ENCODE measurements at places on chromosomes 2 and 18.

DNA sequence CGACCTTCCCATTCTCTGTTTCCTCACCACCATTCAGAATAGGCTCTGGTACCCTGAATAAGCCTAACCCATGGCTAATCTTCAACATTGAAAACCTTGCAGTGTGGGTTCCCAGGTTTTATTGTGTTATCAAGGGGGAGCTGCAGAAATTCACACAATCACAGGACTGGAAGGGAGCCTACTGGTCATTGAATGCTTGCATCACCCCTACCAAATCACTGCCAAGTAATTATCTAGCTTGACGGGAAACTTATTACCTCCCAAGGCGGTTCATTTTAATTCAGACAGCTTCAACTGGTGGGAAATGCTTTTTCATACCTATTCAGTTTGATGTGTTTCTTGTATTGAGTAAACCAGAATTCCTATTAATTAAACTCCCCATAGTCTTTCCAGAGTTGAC is 33.6 kb upstream of the EFEMP1 start:
- DNase-seq: no peak

DNA sequence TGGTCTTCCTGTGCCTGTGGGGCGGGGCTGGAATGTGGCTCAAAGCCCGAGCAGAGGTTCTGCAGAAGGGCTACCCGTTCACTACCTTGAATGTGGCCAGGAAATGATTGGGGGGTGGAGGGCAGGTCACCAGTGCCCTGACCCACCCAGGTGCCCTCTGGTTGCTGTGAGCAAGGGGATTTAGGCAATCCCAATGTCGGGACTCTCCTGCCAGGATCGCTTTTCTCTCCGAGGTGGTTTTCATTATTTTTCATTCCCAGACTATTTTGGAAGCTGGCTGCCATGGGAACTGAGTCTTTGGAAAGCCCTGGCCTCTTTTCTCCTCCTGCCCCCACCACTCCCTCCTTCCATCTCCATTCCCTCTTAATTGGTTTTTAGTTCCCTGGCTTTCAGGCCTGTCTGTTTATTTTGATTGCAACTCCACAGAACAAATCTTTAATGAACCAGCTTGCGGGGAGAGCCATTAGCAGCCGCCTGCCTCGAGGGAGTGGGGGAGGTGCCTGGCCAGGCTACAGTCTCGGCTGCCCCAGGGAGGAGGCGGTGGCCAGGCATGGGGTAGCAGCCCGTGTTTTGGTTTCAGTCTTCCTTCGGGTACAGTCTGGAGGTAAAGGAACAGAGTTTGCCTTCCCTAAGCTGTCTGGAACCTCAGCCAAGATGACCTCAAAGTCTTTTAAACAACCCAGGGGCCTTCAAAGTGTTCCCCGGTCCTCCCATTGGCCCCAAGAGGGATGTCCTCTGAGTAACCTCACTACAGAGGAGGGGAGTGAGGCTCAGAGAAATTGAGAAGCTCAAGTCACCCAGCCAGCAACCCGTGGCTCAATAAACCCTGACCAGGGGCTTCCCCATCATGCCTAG is 114.4 kb upstream of the HAAO start:
- DNase-seq: no peak

- peak; percentile 40 for DNase-seq
These were observed 388.1 kb upstream of the ACVR2A start for GRCh38 chr2:147456779-147457178.

DNA sequence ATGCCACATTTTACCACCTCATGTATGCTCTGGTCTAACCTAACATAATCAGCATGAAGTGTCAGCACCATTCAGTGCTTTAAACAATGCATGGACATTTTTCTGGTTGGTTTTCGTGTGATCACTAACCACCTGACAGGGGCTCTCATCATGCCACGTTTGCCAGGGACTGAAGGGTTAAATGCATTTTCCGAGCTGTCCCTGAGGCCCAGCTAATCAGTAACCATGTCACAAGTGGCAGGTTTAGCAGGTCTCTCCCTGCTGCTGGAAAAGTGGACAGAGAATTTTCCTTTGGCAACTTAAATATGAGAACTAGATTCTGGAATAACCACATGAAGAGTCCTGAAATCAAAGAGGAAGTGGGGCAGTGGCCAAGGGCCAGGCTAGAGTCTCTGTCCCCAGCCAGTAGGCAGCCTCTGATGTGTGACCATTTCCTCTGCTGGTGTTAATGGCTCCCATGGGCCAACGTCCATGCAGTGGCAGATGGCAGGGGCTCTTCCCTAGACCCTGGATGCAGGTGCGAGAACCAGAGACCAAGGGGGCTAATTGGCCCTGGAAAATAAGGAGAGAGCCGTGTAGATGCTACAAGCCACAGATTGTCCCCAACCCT is 69.5 kb downstream of the TPGS2 start:
- DNase-seq: no peak

GRCh38 chr18:41617647-41618046 is 337.4 kb upstream of the PIK3C3 start:
- DNase-seq: no peak

DNA sequence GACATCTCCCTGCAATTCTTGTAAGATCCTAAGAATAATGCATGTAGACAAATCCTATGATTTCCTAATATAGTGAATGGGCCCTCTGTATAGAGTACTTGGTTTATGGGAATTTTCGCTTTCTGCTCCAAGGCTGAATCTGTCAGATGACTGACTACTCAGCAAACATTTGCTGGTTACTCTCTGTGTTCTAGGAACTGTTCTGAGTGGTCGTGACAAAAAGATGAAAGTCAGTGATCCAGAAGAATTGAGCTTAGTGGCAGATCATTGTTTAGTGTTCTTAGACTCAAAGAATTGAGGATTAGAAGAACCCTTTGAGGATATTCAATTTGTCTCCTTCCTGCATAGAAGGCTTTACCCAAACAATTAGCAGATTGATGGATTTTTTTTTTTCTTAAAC is 10.0 kb downstream of the XRCC5 start:
- DNase-seq: no peak

DNA sequence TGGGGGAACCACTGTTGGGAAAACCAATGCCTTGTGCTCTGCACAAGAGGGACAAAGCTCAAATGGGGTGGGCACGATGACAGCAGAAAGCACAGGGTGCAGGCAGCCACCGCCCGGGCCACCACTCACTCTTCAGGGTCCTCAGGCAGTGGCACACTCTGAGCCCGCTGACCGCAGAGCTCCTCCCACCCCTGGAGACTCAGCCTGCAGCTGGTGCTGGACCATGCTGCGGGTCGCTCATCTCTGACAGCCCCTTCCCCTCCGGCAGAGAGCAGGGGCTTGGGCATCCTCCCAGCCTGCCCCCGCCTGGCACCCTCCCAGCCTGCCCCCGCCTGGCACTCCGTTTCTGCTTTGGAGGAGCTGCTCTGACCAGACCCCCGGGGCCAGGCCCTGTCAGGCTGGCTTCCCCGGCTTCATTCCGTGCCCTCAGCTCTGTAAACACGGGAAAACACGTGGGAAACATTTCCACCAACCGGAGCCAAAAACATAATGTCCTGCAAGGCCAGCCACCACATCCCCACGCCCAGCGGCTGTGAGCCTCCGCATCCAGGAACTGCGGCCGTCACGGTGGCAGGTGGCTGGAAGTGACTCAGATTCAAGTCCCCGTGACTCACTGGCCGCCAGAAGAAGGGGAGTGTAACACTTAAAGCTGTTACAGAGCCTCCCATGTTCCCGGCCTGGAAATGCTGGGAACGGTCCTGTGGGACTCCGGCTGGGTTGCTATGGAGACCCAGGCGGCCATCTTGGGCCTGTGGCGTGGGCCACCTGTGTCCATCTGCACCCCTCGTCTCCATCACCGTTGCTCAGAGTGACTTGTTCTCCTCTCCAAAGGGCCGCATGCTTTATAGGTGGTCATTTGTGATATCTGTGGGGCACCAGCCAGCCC is 6.8 kb upstream of the SNED1 start:
- no peak for DNase-seq

- no peak for DNase-seq
These were observed 101.6 kb downstream of the INO80D start for GRCh38 chr2:205984381-205984780.

- DNase-seq: no peak
These were observed 184.9 kb upstream of the PARD3B start for GRCh38 chr2:204360218-204361007.

DNA sequence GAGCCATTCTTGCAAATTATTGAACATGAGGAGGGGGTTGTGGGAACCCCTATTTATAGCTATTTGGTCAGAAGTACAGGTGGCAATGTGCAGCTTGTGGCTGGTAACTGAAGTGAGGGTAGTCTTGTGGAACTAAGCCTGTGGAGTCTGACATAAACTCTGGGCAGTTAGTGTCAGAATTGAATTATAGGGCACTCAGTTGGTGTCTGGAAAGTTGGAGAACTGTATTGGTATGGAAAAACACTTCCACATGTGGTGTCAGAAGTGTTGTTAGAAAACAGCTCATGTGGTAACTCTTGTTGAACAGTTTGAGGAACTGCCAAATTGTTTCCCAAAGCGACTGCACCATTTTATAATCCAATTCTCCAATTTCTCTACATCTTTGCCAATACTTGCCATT is 7.5 kb downstream of the RALBP1 start:
- DNase-seq: no peak

- no peak for DNase-seq
These were observed 123.3 kb upstream of the TMEM200C start for GRCh38 chr18:6018671-6019070.

DNA sequence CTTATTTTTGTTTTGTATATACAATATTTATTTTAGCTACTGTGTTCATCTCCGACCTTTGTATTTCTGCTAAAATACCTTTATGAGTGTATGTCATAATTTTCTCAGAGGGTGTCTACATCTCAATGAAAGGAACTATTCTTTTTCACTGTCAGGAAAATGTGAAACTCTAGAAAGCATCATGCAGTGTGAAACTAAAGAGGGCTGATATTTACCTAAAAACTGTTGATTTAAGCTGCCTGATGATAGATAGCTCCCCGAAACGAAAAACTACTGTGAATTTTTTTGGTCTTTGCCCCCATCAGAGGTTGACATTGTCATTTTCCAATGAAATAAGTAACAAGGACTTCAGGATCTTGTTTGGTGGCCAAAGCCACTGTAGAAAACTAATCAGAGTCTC is 38.8 kb downstream of the TMEM178A start:
- no peak for DNase-seq

DNA sequence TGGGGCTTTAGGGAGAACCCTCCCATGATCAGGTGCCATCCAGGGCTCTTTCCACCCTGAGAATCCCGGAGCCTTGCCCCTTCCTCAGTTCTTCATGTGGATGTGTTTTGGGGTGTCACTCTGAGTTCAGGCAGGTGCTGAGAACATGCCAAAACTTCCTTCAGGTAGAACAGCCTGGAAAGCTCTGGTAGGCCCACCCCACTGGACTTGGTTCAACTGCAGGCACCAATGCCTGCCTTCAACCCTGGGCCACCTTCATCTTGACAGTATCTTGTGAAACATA is 85.8 kb downstream of the EPAS1 start:
- DNase-seq: no peak

- DNase-seq: no peak
These were observed 35.4 kb downstream of the INSIG2 start for GRCh38 chr2:118123561-118124232.

DNA sequence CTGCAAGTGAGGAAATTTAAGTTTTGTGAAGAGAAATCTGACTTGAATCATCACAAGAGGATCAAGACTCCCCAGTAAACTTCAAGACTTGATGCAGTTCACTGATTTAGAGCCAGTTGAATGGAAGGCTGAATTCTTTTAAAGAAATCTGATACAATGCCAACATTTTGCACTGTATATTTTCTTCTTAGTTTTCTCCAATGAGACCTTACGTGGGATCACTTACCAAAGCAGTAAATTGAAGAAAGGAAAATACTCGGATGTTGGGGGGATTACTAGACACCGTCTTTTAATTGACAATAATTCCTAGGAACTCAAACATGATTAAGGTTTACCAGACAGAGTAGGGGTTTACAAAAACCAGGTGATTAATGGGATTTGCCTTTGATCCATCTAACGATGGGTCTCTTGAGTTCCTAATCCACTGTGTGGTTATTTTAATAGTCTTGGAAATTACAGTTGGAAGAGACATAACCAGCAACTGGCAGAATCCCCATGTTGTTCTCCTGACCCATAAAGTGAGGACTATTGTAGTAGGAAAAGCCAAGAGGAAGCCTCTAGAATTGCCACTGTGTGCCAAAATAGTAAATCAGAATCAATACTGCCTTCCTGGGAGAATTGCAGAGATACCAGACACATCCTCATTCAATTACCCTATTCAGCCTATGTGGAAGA is 354.5 kb downstream of the PID1 start:
- DNase-seq: no peak

DNA sequence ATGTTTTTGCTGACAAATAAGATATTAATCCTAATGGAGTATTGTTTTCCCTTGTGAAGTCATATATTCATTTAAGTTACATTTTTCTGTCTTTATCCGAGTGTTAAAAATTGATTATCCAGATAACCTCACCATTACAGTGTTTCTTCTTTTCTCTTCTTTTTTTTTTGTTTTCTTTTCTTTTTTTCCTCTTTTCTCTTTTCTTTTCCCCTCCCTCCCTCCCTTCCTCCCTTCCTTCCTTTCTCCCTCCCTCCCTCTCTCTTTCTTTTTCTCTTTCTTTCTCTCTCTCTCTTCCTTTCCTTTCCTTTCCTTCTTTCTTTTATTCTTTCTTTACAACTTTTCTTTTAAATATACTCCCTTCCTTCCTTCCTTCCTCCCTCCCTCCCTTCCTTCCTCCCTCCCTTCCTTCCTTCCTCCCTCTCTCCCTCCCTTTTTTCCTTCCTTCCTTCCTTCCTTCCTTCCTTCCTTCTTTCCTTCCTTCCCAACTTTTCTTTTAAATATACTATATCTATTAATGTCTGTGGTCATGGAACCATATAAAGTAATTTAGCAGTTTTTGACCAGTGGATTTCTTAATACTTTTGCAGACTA is 40.9 kb downstream of the UBE2E3 start:
- no peak for DNase-seq

DNA sequence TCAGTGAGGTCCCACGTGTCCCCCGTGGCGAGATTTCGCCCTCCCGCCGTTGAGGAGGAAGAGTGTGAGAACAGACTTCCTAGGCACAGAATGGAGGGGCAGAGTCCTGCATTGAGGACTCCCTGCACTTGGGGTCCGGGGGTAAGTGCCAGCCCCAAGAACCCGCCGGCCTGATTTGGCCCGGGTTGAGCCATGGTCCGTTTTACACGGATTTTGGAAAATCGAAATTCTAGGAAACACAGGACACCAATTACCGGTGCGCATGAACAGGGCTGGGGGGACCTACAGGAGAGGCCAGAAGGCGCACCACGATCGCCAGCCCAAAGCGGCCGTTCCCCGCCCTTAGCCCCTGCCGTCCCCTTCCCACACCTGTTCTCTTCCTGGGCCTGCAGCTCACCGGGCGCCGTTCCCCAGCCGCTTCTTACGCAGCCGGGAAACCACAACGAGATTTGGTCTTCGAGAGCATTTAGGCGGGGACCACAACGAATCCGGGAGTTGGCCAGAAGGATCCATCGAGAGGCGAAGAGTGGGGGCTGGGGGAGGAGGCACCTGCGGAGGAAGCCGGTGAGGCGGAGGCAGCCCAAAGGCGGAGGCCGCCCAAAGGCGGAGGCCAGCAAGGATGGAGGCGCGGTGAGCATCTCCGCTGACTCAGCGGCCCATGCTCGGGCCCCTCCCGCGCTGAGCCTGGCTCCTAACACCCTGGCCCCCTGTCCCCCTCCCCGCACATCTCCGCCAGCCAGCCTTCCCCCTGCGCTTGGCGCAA is 464 bp upstream of the TLX2 start:
- no peak for DNase-seq

Data from NCI-H524 treated with DMSO at 0.1 percent for 48 hours (cell line).